NCI-H1048 (cell line): ENCODE measurements at places on chromosomes 1 and 21.

DNA sequence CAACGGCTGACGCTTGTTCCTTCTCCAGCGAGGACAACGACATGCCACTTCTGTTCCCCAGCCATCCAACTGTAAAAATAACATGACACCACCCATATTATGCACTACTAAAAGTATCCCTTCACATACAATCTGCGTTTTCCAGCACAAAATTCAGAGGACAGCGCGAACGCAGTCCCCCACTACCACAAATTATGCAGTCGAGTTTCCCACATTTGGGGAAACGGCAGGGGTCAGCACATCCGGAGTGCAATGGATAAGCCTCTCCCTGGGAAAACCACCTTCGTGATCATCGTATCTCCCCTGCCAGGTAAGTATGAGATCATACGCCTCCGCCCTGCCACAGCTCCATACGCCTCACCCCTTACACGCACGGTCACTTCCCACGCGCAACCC is 120.9 kb downstream of the PPIAL4G start:
- DNase-seq: no peak

DNA sequence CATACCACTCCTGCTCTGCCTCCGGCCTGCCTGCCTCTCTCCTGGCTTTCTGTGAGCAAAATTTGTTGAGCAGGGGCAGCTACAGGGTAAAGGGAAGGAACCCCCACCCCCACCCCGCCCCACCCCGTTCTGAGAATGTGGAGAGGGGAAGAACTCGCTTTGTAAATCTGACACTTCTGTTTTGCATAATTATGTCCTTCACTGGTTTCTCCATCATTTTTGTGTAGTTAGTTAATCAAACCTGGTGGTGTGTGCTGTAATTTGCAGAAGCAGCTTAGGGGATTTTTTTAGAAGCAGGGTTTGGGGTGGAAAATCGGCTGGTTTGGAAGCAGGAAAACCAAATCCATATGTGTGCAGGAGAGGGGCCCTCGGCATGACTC is 58.1 kb upstream of the TMEM51 start:
- DNase-seq: no peak

DNA sequence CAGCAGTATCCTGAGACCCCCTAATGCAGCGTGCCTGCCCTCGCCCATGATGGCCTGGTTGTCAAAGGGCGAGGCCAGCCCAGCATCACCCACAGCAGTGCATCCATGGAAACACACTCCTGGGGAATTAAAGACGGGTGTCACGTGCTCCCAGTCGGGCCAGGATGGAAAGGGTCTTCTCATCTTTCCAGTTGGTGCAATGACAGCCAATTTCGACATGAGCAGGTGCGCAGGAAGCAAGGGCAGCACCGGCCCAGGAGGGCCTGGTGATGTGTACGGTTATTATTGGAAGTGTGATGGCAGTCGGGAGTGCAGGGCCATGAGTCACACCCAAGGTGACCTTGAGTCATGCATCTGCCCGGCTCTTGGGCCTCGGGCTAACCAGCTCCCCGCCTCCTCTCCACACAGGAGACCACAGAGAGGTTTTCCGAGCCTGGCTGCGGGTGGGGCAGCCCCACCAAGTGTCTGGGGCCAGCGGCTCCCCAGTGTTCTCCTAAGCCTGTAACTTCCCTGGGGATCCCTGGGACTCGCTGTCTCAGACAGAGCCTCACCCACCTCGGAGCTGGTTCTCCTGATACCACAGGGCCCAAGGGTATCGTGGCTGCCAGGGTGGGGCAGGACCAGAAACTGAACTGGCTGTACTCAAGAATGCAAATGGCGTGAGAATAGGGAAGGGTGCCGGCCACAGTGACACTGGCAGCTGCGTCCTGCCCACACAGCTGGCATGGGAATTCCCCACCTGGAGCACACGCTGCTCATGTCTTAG is 119.8 kb downstream of the SIK1 start:
- no peak for DNase-seq

GRCh38 chr1:51636764-51637522 is 20.1 kb downstream of the OSBPL9 start:
- no peak for DNase-seq

GRCh38 chr1:221263831-221264767 is 384.9 kb downstream of the HLX start:
- peak; percentile 82 for DNase-seq

DNA sequence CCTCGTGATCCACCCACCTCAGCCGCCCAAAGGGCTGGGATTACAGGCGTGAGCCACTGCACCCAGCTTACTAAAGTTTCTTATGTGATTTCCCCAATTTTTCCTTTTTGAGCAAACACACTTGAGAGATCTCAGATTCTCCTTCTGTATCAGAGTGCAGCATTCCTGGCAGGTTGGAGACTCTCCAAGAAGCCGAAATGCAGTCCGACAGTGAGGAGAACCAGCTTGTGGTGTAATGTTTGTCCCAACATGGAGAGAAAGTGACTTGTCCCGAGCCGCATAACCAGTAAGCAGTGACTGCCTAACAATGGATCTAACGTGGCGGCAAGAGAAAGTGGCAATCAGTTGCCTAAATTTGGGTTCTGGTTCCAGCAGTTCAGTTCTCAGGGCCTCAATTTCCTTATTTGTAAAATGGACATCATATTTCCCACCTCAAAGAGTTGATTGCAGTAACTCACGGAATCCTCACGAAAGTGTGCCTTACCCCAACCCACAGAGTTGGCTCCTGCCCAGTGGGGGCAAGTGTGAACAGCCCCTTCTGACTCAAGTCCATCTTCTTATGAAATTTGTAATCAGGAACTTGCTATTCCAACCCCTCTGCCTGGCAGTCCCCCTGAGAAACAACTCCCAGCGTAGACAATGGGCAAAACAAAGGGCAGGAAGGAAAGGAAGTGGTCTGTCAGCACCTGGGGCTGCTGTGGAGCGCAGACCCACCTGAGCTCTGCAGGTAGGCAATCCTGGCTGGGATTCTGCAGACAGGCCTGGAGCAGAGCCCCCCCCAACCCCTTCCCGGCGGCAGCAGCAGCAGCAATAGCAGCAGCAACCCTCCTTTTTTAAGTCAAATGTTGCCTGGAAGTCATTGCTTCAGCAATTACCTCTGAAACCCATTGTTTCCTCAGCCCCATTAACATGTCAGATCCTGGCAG is 223.6 kb upstream of the POU3F1 start:
- DNase-seq: no peak

- no peak for DNase-seq
Observed at GRCh38 chr21:28590676-28591075, 402.0 kb downstream of the LTN1 start.

DNA sequence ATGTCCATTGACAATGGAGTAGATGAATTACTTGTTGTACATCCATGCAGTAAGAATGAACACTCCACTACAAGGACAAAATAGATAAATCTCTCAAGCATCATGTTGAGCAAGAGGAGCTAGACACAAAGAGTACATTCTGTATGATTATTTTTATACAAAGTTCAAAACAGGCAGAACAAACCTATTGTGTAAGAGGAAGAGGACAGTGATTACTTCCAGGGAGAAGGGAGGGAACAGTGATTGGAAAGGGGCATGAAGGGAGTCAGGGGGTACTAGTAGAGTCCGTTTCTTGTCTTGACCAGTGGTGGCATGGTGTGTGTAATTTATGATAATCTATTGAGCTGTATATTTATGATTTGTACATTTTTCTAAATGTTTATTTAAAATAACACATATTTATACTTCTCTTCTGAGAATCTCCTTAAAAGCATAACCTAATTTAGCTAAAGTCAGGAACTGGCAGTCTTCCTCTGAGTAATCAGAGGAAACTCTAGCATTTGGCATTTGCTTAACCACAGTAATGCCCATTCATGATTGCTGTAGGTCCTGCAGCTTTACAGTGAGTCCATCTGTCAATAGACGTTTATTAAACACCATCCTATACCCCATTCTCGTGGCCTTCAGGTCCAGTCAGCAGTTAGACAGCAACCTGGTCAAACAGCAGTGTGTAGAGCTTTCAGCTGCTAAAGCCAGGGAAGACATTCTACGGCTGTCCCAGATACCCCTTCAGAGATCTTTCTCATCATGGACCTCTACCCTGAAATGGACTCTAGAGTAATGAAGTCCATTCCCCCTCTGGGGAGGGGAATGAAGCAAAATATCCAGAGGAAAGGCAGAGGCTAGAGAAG is 114.1 kb upstream of the GALNT2 start:
- no peak for DNase-seq

GRCh38 chr1:22832414-22832786 is 121.8 kb downstream of the EPHB2 start:
- DNase-seq: no peak

DNA sequence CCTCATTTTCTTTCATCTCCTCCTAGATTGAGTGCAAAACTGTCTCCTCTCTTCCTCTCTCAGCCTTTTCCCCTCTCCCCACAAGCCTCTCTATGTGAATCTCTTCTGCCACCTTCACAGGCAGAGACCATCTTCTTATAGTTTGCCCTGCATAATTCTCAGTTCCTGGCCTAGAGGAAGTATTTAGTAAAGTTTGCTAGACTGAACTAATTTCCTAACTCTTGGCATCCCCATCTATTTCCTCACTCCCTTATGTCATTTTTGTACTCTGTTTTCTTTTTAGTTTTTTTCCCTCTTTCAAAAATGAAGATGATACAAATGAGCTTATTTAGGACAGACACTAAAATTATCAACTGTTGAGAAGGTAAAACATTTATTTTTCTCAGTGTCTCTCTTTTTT is 66.0 kb downstream of the XCL2 start:
- no peak for DNase-seq

GRCh38 chr1:87044840-87045239 is 130.4 kb downstream of the HS2ST1 start:
- no peak for DNase-seq

DNA sequence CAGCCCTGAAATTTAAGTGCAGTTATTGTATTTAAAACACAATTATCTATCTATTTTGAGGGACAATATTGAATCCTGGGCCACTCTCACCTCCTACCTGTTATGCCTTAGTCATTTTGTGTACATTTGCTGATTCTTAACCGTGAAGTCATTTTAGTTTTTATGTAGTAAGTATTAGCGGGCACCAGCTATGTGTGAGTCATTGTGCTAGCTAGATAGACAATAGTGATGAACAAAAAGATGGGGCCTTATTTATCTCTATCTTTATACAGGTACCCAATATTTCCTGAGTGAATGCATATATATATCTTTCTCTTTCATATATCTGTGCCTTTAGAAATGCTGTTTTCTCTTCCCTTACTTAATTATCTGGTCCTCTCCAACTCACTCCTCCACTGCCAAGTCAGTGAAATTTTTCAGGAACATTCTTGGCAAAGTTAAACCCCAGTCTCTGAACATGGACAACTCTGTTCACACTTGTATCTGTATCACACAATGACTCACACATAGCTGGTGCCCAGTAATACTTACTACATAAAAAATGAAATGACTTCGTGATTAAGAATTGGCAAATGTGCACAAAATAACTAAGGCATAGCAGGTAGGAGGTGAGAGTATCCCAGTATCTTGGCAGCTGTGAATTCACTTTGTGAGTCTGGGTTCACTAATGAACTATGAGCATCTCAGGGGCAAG is 166.0 kb upstream of the C8B start:
- DNase-seq: no peak

DNA sequence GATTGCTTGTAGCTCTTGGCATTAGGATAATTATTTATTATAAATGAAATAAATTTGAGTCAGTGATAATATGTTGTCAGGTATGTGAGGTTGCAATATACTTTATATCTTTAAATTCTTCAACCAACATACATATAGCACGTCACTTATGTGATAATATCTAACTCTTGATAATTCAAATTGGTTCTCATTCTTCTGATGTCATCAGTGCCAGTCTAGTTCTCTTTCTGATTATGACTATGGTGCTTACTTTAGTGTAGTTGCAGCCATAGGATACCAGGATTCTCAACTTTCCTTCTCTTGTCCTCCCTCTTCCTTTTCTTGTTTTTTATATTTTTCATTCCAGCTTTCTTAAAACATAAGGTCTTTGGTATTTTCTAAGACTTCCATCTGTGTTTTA is 34.8 kb upstream of the ATP6V1G3 start:
- no peak for DNase-seq

DNA sequence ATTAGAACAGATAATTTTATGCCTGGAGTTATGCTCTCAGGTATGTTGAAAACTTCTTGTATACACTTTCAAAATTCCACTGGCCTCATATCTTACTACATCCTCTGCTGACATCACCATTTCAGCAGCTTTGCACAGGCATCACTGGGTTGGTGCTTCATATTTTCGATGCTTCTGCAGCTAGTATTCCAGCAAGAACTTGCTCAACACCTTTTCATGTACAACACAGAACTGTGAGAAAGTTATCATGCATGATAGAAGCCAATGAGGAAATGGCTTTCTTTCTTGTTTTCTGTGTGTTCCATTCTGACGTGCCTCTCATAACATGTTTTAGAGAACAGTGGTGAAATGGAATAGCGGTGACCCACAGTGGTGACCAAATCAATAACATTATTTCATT is 5.1 kb upstream of the GBP5 start:
- DNase-seq: no peak

GRCh38 chr1:223557130-223557475 is 108.4 kb downstream of the CAPN8 start:
- DNase-seq: no peak

DNA sequence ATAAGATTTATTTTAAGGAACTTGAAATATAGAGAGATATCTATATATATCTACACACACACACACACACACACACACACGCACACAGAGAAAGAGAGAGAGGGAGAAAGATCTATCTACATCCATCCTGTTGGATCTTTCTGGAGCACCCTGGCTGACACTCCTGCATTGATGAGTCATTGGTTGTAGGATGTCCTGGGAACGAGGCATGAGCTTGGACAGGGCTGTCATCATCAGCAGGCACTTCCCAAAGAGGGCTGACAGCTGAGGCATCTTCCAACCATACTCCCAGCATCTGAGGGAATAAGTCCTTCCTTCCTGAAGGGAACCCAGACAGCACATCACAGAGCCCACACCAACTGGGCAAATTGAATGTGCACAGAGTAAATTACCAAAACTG is 99.1 kb upstream of the ERG start:
- DNase-seq: no peak

DNA sequence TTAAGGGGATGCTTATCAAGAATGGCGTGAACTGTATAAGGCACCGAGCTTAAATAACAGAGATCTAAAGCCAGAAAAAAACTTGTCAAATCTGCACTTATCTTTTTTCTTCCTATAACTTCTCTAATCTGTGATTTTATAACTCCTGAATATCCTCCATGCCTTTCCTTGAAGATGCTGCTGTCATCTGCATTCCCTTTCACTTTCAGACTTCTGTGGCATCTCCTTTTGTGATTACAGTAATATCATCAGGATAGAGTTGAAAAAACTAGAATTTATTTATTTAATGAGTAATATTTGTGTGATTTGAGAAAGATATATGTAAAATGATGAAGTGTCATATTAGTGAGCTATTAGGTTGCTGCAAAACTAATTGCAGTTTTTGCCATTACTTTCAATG is 357.8 kb upstream of the PTBP2 start:
- no peak for DNase-seq

DNA sequence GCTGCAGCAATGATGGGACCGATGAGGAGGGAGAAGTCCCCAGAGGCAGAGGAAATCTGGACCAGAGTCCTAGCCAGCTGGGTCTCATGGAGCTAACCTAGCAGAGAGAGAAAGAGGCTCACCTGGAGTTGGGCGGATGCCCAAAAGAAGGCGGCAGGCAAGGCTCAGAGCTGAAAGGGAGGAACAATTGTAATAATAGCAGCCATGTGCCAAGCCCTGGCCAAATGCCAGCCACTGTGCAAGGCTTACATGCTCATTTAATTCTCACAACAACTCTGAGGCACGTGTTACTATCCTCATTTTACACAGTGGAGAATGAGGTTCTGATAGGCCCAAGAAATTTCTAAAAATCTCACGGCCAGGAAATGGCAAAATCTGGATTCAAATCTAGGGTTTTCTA is 50.0 kb upstream of the ZNF648 start:
- no peak for DNase-seq

- no peak for DNase-seq
Observed at GRCh38 chr1:73097917-73098316, 815.6 kb upstream of the NEGR1 start.
